ENCODE measurements at places on chromosomes 2 and 18. TPM values are rescaled to one million over a fixed set of nuclear protein-coding genes. Genes with fewer than 3 reads are reported as not detected.

GRCh38 chr2:219672406-219672805 lies 45.0 kb downstream of the SLC4A3 start:
- peak; percentile 55 for DNase-seq

GRCh38 chr18:53324353-53324752 lies 900.1 kb downstream of the MBD2 start:
- no peak for DNase-seq

- DNase-seq: no peak
Measured at GRCh38 chr2:187775651-187776050, 221.4 kb upstream of the TFPI start.

DNA sequence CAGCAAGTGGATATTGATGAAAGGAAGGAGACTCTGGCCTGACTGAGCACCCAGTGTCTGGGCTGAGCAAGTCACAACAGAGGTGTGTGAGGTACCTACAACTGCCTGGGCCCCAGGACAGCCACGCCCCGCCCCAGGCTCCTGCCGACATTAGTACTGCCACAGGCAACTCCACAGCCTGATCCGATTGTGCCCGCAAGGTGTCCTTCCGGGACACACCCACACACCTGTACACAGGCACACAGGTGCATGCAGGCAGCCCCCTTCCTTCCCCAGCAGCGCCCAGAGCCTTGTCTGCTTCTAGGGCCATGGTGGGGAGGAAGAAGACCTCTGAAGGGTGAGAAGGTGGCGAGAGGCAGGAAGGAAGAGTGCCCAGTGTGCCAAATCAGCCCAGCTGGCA lies 83.6 kb downstream of the TNS1 start:
- no peak for DNase-seq

- DNase-seq: no peak
Measured at GRCh38 chr2:189502714-189503113, 61.4 kb downstream of the WDR75 start.

- no peak for DNase-seq
Measured at GRCh38 chr18:32093523-32093922, 1.8 kb downstream of the RNF138 start.

DNA sequence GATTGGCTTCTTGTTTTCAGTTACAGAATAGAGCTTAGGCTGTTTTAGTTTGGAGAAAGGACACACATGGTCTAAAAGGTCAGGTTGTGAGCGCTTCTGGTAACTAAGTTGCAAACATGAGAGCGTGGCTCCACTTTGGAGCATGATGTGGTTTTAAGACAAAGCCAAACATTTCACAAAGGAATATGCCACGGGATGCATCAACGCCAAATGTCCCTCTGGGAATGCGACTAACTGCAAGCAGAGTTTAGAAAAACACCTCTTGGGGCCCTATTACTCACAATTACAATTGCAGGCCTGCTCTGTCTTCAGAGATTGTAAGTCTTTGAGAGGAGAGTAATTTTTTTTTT lies 25.4 kb downstream of the MYO7B start:
- DNase-seq: peak; percentile 11

DNA sequence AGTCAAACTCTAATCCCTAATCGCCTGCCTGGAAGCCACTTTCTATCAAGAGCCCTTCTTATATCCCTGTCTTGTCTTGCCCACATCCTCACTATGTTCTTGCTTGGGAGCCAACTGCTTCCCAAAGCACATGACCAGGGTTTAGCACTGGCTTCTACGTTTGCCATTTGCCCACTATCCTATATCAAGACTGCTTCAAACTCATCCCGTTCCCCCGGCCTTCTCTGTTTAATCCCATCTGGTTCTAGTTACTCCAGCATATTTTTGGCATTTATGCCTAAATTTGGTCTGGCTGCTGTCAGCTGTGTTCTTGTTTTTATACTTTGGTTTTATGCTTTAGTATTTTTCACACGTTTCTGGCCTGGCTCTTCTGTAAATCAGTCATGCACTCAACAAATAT lies 40.2 kb downstream of the POLR1A start:
- DNase-seq: peak; percentile 14

GRCh38 chr2:120898961-120899750 lies 163.5 kb downstream of the GLI2 start:
- no peak for DNase-seq

GRCh38 chr2:237868631-237869342 lies 9.4 kb downstream of the RAMP1 start:
- no peak for DNase-seq

DNA sequence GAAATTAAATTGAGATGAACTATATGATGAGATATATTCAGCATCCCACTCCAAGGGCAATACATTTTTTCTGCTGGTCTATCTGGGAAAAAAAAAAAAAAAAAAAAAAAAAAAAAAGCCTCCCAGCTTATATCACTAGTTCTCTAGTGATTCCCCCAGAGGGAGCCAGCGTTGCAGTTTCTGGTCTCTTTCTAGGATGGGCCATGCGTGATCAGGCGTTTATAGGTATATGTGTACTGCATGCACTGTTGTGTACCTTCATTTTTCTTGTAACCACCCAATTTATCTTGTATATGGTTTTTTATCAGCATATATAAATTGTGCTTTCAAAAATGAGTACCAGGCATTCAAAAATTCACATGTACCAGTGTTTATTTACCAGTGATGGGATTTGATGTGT lies 35.1 kb downstream of the DCDC2C start:
- no peak for DNase-seq

GRCh38 chr2:10591207-10591606 lies 98.6 kb downstream of the NOL10 start:
- no peak for DNase-seq

DNA sequence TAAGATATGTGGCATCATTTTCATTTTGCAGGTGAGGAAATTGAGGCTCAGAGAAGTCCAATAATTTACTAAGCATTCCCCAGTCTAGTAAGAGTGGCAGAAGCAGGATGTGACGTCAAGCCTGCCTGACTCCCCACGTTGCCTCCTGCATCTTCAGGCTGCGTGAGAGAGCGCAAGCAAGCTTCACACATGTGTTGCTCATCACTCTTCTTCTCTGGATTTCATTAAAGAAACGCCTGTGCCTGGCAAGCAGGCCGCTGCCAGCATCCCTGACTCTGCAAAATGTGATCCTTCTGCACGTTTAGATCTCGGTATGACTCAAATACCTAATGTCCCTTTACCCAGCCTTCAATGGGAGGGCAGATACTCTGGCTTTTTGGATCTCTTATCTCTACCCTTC lies 96.8 kb downstream of the PRKCE start:
- DNase-seq: no peak

GRCh38 chr2:8851811-8852560 lies 14.6 kb upstream of the KIDINS220 start:
- no peak for DNase-seq

GRCh38 chr2:121570036-121570666 lies 39.5 kb downstream of the RNU4ATAC start:
- no peak for DNase-seq

DNA sequence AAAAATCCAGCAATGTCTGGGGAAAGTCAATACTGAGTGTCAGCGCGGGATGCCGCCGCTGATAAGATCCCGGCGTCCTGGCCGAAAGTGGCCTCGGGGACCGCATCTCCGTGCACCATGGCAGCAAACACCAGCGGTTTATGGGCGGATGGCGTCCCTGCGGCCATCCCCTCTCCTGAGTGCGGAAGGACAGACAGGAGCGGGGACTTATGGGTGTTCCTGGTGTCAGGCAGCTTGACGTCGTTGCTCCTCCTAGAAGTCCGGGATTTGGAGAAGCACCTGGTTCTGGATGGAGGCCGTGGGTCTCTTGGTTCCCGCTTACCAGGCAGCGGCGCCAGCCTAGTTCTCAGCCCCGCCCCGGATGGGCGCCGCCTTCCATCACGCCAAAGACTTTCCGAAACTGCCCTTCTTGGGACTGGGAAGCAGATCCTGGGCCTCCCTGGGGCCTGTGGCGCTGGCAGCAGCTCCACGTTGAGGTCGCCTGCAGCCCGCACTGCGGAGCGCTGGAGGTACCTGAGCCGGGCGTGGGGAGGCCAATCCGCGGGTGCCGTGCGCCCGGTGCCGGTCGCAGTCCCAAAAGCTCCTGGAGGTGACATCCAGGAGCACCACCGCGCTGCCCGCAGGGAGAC lies 119.1 kb downstream of the CCDC74A start:
- no peak for DNase-seq

DNA sequence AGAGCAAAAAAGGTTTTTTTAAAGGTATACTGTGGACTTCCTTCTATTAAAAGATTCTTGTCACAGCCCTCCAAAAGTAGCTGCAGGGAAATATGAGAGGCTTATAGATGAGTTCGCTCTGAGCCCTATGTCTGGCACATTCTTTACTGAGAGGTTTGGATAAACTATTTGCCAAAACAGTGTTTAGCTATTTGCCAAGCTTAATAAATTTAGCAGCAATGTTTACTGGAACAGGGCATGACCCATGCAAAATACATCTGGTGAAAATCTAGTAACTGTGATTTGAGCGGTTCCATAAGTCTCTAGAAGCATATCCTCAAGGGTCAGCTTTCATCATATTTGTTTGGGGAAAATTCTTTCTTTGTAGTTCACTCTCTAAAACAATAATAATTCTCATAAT lies 1696.7 kb upstream of the PIK3C3 start:
- no peak for DNase-seq

DNA sequence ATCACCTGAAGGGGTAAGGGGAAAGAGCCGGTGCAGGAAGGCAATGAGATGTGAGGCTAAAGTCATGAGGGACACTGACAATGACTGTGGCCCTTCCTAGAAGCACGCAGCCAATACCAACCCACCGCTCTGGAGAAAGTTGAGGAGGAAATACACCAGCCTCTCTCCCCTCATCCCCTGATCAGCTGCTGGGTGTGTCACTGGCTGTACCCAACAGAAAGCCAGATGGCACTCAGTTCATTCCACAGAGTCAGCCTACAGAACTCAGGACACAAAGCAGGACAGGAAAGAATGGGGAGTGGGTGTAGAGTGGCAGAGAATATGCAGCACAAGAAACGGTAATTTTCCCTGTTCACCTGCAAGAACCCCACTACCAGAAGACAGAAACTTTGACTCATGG lies 29.7 kb downstream of the CCBE1 start:
- DNase-seq: no peak

DNA sequence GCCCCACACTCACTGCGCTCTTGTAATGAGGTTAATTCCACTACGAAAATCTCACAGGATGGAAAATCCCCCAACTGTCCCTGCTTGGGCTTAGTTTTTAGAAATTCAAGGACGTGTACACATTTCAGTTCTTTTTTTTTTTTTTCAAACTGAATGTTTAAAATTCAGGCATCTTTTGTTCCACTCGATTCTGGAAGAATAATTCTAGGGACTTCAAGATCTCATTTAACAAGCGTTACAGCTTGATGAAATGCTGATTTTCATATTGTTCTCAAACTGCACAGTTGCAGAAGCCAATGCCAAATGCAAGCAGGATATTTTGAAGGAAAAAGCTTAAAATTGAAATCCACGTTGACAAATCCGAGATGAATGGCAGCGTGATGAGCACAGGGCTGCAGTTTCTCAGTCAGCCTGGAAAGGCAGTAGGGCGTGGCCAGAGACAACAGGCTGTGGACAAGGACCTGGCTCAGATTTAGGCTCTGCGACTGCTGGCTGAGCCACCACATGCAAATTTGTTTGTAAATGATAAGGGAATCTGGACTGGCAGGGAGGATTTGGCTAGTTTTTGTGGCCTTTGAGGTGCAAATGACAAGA lies 128.1 kb upstream of the MYCN start:
- no peak for DNase-seq

GRCh38 chr2:33275689-33276444 lies 200.6 kb upstream of the RASGRP3 start:
- DNase-seq: no peak

DNA sequence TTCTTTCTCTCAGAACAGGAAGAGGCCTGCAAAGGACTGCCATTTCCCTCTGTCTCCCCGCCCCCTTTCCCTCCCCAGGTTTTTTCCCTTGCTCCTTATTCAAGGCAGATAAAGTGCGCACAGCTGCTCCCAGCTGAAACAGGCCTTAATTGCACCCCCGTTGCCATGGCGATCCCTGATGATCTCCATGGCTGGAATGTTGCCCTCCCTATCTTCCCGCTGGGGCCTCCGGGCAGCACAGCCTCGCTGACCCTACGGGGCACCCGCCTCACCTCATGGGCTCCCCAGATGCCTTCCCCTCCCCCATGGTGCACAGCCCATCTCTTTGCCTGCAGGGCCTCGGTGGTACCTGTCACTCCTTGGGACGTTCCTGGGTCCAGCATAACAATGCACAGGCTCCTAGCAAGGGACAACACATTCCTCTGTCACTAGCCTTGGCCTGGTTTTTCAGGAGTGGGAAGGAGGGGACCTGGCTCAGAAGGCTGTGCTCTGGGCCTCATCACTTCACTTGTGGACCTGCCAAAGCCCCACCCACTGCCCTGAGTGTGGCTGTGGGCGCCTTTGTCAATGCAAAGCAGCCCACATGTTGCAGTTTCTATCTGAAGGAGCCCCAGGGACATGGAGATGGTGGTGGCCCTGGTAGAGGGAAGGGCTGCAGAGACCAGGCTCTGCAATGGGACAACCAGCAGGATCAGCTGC lies 115.0 kb downstream of the CELF4 start:
- DNase-seq: no peak

DNA sequence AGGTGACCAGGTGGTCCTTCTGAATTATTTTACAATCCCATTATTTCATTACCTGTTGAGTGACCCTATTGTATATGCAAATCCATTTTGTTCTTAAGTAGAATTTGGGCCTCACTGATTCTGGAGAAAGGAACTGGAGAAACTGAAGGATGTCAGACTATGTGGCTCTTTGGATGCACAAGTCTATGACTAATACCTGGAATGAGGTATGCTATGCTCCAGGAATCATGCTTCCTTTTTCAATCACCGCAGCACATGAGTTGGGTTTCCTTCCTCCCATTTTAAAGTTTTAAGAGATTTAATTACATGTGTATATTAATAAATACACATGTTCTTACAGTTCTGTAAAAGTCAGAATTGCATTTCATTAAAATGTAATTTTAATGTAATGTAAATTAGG lies 253.9 kb upstream of the VWC2L start:
- DNase-seq: no peak

- no peak for DNase-seq
Measured at GRCh38 chr18:26298107-26298506, 71.9 kb downstream of the TAF4B start.

The DSG4 gene
- not detected for total RNA-seq

The STAT4 gene
- 4.1 TPM for total RNA-seq

The UGT1A4 gene
- not detected for total RNA-seq

The ALK gene
- total RNA-seq: 1.0 TPM

The UGT1A8 gene
- total RNA-seq: not detected

The AQP12A gene
- not detected for total RNA-seq

The FAHD2A gene
- 18.5 TPM for total RNA-seq

The TRIM54 gene
- total RNA-seq: not detected

The MCEE gene
- total RNA-seq: 15.2 TPM

The CD28 gene
- 15.7 TPM for total RNA-seq

The MYL12B gene
- total RNA-seq: 291 TPM

The KCNG2 gene
- 0.51 TPM for total RNA-seq

The ASXL2 gene
- 36.6 TPM for total RNA-seq
